ENCODE measurements at places on chromosomes 7 and 10.
A peak's percentile ranks its signal among the peaks of the same experiment; 100 is the strongest.

DNA sequence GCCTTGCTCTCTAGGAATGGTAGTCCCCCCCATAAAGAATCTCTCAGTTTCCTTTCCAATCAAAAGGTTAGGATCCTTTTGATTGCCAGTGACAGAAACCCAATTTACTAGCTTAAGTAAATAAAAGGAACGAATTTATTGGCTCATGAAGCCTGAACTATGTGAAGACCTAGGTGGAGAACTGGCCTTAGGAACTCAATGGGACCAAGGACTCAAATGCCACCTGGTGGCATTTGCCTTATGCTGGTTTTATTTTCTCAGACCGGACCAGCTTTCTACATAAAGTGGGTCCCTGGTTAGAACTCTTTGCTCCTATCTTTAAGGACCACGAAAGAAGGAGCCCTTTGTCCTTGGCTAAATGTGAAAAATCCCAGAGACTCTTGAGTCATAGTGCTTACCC is 25.4 kb downstream of the CFTR start:
- H3K27ac ChIP-seq, result no peak overlapping the region
- no peak overlapping the region for H3K4me3 ChIP-seq
- H3K4me1 ChIP-seq, result no peaks in the 10 kb centered on the region
- no peaks in the 10 kb centered on the region for H3K36me3 ChIP-seq

DNA sequence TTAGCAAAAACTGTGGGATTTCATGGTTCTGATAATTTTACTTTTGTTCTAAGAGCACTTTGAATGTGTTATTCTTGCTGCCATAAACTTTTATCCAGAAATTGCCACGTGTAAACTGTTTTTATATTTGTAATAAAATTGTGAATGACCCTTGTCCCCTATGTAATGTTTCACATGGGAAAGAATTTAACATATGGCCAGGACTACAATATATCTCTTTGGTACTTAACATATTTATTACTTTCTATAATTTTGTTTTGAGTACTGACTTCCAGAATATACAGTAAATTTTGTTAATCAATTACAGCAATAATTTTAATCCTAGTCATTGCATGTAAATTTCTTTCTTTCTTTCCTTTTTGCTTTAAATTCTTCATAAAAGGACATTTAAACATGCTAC is 735.0 kb upstream of the PHF14 start:
- no peaks in the 10 kb centered on the region for H3K27me3 ChIP-seq
- H3K4me3 ChIP-seq, result no peak overlapping the region
- H3K36me3 ChIP-seq, result no peaks in the 10 kb centered on the region

GRCh38 chr7:25786936-25787335 is 365.1 kb upstream of the NFE2L3 start:
- no peak for DNase-seq
- H3K27me3 ChIP-seq, result peaks cover 24% of the 10 kb centered on the region
- H3K4me1 ChIP-seq, result no peaks in the 10 kb centered on the region
- no peaks in the 10 kb centered on the region for H3K36me3 ChIP-seq
- H3K4me3 ChIP-seq, result no peak overlapping the region

DNA sequence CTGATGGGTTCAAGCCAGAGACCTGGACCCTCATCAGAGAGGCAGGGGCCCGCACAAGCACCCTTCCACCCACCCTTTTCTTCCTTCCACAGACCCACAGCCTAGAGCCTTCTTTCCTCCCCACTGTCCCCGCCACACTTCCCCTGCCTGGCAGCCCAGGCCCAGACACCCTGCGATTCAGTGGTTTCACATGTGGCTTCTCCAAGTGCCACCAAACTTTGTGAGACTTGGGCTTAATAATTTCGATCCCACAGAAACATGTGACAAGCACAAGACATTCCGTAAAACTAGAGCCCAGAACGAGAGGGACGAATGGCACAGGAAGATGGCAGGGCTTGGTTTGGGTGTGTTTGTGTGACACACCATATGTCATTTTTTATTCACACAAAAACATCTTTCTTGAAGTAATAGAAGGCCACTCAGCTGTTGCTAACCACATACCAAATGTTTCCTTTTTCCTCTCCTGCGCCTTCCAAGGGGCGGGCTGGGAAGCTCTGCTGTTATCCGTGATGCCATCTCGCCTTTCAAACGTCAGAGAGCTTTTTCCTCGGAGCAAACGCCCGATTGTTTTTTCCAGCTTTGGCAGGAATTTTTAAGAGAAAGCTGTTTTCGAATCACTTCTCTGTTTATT is 162.9 kb downstream of the GRK5 start:
- peak overlapping the region; percentile 97 for H3K27ac ChIP-seq
- DNase-seq, result peak; percentile 36
- peaks cover 13% of the 10 kb centered on the region for H3K36me3 ChIP-seq
- peak overlapping the region; percentile 94 for H3K4me3 ChIP-seq
- no peaks in the 10 kb centered on the region for H3K27me3 ChIP-seq
- H3K4me1 ChIP-seq, result peaks cover 81% of the 10 kb centered on the region

GRCh38 chr7:17144322-17144721 is 154.1 kb upstream of the AHR start:
- H3K4me1 ChIP-seq, result peaks cover 1% of the 10 kb centered on the region
- H3K4me3 ChIP-seq, result no peak overlapping the region
- DNase-seq, result no peak
- H3K36me3 ChIP-seq, result no peaks in the 10 kb centered on the region
- no peak overlapping the region for H3K27ac ChIP-seq
- no peaks in the 10 kb centered on the region for H3K27me3 ChIP-seq

- peaks cover 5% of the 10 kb centered on the region for H3K4me1 ChIP-seq
- no peaks in the 10 kb centered on the region for H3K27me3 ChIP-seq
- DNase-seq, result no peak
These were observed 39.3 kb downstream of the RABGEF1 start for GRCh38 chr7:66779669-66780409.

GRCh38 chr7:6307762-6308161 is 35.3 kb upstream of the CYTH3 start:
- peak overlapping the region; percentile 57 for H3K27ac ChIP-seq
- no peaks in the 10 kb centered on the region for H3K27me3 ChIP-seq
- no peak overlapping the region for H3K4me3 ChIP-seq
- no peaks in the 10 kb centered on the region for H3K4me1 ChIP-seq
- no peak for DNase-seq

- peaks cover 15% of the 10 kb centered on the region for H3K4me1 ChIP-seq
- H3K27ac ChIP-seq, result peak overlapping the region; percentile 17
- H3K36me3 ChIP-seq, result no peaks in the 10 kb centered on the region
- DNase-seq, result peak; percentile 25
- peaks cover 13% of the 10 kb centered on the region for H3K27me3 ChIP-seq
These were observed 214.0 kb upstream of the PRSS1 start for GRCh38 chr7:142535123-142535779.

DNA sequence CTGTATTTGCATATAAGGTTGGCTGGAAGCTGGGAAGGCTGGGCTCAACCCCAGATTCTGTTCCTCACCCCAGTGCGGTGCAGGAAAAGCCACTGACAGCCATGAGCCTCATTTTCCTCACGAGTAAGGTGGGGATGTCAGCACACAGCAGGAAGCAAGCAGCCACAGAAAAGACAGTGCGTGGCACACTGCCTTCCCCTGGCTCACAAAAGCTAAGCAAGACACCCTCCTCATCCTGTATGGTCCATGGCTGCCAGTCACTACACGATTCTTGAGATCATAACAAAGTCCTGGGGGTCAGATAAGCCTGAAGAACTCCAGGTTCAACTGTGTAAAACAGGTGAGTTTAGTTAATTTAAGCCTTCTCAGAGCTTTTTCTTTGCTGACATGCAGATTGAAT is 28.9 kb upstream of the DDC start:
- DNase-seq, result no peak
- no peak overlapping the region for H3K4me3 ChIP-seq
- H3K36me3 ChIP-seq, result no peaks in the 10 kb centered on the region
- H3K4me1 ChIP-seq, result no peaks in the 10 kb centered on the region

- no peaks in the 10 kb centered on the region for H3K27me3 ChIP-seq
- H3K4me3 ChIP-seq, result no peak overlapping the region
- peaks cover 55% of the 10 kb centered on the region for H3K36me3 ChIP-seq
- no peak for DNase-seq
These were observed 45.6 kb downstream of the SFMBT2 start for GRCh38 chr10:7365027-7365745.

DNA sequence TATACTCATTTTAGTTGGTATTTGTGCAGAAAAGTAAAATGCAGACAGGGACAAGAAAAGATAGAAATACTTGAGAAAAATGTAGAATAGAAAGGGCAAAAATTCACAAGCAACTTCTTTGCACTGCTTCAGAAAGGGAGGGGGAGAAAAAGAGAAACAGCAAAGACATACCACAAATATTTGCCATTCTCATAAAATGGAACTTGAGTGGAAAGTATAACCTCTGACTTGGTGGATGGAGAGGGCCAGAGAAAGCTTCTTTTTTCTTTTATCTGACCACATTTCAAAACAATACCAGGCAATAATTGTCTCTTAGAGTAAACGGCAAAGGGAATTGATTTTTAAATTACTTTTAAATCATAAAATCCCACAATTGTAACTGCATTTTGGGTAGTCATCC is 35.8 kb upstream of the TRUB1 start:
- peaks cover 5% of the 10 kb centered on the region for H3K27me3 ChIP-seq
- no peak for DNase-seq
- H3K27ac ChIP-seq, result no peak overlapping the region
- no peak overlapping the region for H3K4me3 ChIP-seq
- no peaks in the 10 kb centered on the region for H3K36me3 ChIP-seq

- no peak overlapping the region for H3K4me3 ChIP-seq
- no peaks in the 10 kb centered on the region for H3K27me3 ChIP-seq
- no peaks in the 10 kb centered on the region for H3K4me1 ChIP-seq
- peaks cover 4% of the 10 kb centered on the region for H3K36me3 ChIP-seq
- DNase-seq, result no peak
These were observed 32.1 kb upstream of the MDFIC start for GRCh38 chr7:114889646-114890285.

- peak; percentile 53 for DNase-seq
- no peak overlapping the region for H3K4me3 ChIP-seq
- H3K27me3 ChIP-seq, result peaks cover 25% of the 10 kb centered on the region
- H3K36me3 ChIP-seq, result no peaks in the 10 kb centered on the region
- no peak overlapping the region for H3K27ac ChIP-seq
These were observed 41.4 kb downstream of the COL1A2 start for GRCh38 chr7:94436018-94436604.

GRCh38 chr10:12971001-12971788 is 30.3 kb downstream of the CCDC3 start:
- no peak overlapping the region for H3K27ac ChIP-seq
- H3K4me1 ChIP-seq, result no peaks in the 10 kb centered on the region
- peaks cover 12% of the 10 kb centered on the region for H3K27me3 ChIP-seq
- no peak overlapping the region for H3K4me3 ChIP-seq
- peaks cover 14% of the 10 kb centered on the region for H3K36me3 ChIP-seq
